ENCODE measurements at places on chromosomes 13 and 19.

- DNase-seq, result no peak
Observed at GRCh38 chr13:44440046-44440608, 66.5 kb downstream of the SERP2 start.

GRCh38 chr19:47081095-47081494 lies 32.5 kb downstream of the ZC3H4 start:
- no peak for DNase-seq

DNA sequence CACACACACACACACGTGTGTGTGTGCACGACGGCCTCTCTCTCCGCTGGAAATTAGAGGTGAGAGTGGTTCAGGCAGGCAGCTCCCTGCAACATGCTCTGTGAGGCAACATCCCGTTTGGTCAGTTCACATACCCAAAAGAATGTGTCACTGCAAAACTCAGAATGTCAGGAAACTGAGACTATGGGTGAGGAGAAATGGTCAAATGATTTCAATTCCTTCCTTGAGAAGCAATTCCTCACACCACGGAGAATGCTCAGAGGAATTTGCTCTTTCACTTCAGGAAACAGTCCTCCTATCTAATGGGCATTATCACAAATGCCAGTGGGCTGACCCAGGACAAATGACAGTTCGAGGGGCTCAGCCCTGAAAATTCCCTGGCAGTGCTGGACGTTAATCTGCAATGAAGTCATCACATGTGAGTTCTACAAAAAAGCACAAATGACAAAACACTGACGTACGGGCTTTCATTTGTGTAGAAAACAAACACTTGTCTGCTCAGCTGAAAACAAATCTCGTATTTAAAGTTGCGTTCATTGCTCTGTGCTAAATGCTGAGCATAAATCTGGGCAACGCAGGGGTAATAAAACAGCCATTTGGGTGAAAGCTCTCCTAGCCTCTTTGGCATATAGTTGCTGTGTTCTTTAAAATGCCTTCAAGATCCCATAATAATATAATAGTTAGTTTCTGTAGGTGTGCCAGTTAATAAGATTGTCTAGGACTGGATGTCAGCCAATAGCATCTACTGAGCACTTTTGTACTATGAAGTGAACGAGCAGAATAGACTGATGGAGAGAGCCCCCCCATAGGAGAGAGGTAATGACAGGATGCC lies 18.6 kb upstream of the LATS2 start:
- DNase-seq, result peak; percentile 92

DNA sequence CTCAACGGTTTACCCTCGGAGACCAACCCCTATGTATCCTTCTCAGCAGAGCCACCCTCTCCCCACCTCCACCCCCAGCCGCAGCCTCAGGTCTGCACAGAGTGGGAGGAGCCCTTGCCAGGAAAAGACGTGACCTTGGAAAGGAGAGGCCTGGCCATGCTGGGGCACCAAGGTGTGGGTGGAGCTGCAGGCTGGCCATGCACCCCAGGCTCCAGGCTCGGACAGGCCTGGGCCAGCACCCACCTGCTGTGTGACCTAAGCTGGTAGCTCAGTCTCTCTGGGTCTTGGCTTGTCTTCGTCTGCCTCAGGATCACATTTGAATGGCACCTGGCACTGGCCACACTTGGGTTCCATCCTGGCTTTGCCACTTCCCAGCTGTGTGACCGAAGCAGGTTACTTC lies 29.5 kb downstream of the CCDC8 start:
- no peak for DNase-seq

GRCh38 chr19:2214251-2214650 lies 21.9 kb downstream of the PLEKHJ1 start:
- DNase-seq, result no peak

- DNase-seq, result no peak
Observed at GRCh38 chr19:50002386-50002960, 22.7 kb downstream of the VRK3 start.

- no peak for DNase-seq
Observed at GRCh38 chr19:38842439-38843174, 7.2 kb downstream of the HNRNPL start.

- no peak for DNase-seq
Observed at GRCh38 chr19:36093146-36093662, 17.7 kb upstream of the OVOL3 start.

- peak; percentile 24 for DNase-seq
Observed at GRCh38 chr13:67148161-67148571, 82.0 kb downstream of the PCDH9 start.

DNA sequence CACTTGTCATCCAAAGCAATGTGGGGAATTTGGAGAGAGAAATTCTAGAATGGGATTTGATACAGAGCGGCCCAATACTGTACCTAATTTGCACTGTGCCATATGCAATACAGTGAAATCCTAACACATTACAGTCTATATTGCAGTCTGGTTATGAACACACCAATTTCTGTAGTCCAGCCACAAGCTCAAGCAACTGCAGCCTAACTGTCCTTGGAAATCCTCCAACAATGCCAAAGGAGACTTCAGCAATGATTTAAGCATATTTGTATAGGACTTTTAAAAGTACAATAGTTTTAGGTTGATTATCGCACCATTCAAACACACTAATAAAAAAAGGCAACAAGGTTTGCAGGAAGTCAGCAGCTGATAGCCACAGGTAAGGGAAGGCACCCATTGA lies 17.3 kb downstream of the DIAPH3 start:
- peak; percentile 66 for DNase-seq

GRCh38 chr13:24660023-24660741 lies 20.0 kb upstream of the ATP12A start:
- no peak for DNase-seq

GRCh38 chr13:26449063-26449848 lies 108.2 kb upstream of the WASF3 start:
- no peak for DNase-seq

- no peak for DNase-seq
Observed at GRCh38 chr13:75473468-75473867, 8.5 kb downstream of the TBC1D4 start.

DNA sequence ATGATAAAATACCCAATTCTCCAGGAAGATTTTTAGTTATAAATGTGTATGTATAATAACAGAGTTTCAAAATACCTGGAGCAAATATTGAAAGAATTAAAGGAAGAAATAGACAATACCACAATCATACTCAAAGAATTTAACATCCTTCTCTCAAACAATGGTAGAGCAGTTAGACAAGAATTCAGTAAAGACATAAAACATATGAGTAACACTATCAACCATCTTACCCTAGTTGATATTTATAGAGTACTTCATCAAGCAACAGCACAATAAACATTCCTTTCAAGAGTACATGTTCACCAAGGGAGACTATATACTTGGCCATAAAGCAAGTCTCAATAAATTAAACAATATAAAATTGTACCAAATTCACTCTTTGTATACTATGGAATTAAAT lies 108.4 kb downstream of the DLEU7 start:
- no peak for DNase-seq

GRCh38 chr13:106418556-106418955 lies 116.9 kb downstream of the EFNB2 start:
- peak; percentile 94 for DNase-seq

GRCh38 chr13:28505543-28506135 lies 10.7 kb upstream of the FLT1 start:
- no peak for DNase-seq

- no peak for DNase-seq
Observed at GRCh38 chr19:45812297-45812696, 2.8 kb downstream of the RSPH6A start.

DNA sequence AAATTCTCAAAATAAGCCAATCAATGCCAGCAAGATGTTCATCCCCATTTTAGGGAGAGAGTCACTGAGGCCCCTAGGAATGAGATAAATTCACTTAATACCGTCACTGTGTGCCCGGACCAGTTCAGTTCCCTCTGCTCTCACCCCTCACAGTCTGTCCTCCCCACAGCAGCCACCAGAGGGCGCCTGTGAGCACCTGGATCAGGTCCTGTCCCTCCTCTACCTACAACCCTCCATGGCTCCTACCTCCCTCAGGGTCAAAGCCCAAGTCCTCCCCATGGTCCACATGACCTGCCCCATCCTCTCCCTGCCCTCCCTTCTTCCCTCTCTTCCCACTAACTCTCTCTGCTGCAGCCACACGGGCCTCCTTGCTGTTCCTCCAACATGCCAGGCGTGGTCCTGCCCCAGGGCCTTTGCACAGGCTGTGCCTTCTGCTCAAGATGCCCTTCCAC lies 42.0 kb upstream of the NFIC start:
- no peak for DNase-seq

DNA sequence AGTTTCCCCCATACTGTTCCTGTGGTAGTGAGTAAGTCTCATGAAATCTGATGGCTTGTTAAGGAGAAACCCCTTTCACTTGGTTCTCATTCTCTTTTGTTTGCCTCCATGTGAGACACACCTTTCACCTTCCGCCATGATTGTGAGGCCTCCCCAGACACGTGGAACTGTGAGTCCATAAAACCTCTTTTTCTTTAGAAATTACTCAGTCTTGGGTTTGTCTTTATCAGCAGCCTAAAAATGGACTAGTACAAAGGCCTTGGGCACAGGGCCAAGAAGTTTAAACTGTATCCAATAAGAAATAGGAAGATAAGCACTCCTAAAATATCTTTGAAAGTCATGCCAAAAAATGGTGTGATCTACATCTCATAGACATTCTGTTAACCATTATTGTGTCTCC lies 176.9 kb downstream of the TBC1D4 start:
- no peak for DNase-seq

DNA sequence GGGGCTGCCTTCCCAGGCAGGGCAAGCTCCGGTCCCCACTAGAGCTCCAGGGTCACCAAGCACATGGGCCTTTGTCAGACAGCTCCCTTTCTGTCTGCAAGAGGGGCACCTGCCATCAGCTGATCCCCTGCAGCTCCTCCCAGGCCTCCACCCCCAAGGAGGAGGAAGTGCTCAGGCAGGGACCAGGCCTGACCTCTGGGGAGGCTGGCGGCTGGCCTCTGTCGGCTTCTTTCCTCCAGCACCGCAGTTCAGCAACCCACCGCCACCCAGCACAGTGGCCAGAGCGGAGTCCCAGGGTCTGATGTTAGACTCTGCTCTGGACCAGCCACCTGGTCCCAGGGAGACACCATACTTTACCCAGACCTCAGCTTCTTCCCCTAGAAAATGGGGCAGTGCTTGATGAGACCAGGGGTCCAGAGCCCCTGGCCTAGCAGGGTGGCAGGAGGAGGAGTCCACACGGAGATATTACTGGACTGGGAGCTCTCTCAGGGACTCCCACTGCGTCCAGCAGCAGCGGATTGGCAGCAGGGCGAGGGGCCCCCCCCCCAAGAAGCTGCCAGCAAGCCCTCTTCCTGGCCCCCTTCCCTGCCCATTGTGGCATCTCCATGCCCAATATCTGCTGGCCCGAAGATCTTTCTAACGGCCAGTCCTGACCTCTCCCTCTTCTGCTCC lies 24.1 kb downstream of the NKPD1 start:
- no peak for DNase-seq

DNA sequence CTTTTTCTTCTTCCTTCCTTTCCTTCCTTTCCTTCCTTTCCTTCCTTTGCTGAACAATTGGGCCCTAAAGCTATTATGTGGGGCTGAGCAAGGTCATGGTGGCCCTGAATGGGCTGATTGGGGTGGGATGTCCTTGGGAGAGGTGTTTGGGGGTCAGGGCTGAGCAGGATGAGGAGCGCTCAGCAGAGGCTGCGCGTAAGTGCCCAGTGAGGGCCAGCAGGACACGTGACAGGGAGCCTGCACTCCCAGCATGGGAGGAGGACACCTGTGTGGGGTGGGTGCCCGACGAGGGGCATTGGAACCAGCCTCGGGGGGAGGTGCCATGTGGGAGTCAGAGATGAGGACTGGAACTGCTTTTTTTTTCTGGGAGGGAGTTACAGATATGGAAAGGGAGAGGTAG lies 5.4 kb upstream of the LGALS7 start:
- DNase-seq, result no peak

Measured in fibroblast of skin of scalp (primary cell).